ENCODE measurements at places on chromosomes 3 and 15.

GRCh38 chr3:126480206-126480605 is 4.5 kb upstream of the ZXDC start:
- no peak overlapping the region for H3K4me3 ChIP-seq
- no peak for DNase-seq
- H3K36me3 ChIP-seq = no peaks in the 10 kb centered on the region

GRCh38 chr3:138051947-138052802 is 42.2 kb downstream of the CLDN18 start:
- no peak for DNase-seq
- no peaks in the 10 kb centered on the region for H3K36me3 ChIP-seq
- no peak overlapping the region for H3K4me3 ChIP-seq
- H3K4me1 ChIP-seq = no peaks in the 10 kb centered on the region
- no peaks in the 10 kb centered on the region for H3K27me3 ChIP-seq

DNA sequence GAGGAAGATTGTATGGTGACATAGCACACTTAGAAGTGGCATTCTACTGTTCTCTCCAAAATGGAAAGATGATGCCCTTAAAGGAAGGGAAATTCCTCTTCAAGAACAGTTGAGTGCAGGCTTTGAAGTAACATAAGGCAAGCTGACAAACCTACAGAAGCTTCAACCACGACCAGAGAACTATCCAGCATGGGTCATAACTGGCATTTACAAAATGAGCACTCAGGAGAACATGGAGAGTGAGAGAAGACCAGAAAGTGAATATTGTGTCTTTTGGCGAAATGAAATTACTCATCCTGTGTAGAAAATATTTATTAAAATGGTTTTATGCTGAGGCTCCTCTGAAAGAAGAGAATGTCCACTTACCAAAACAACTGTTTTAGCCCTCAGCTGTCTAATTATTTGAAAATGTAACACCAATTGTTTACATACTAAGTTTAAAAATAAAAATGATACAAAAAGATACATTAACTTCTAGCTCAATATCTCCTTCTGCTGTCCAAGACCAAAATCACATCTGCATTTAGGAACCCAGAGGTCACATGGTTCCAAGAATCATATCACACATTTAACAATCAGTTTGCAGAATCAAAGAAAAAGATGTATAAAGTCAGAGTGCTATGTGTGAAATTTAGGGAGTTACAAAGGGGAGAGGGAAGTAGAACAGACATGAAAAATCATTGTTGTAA is 216.9 kb downstream of the ATP8B4 start:
- no peaks in the 10 kb centered on the region for H3K4me1 ChIP-seq
- DNase-seq = no peak
- H3K27me3 ChIP-seq = no peaks in the 10 kb centered on the region
- H3K4me3 ChIP-seq = no peak overlapping the region

DNA sequence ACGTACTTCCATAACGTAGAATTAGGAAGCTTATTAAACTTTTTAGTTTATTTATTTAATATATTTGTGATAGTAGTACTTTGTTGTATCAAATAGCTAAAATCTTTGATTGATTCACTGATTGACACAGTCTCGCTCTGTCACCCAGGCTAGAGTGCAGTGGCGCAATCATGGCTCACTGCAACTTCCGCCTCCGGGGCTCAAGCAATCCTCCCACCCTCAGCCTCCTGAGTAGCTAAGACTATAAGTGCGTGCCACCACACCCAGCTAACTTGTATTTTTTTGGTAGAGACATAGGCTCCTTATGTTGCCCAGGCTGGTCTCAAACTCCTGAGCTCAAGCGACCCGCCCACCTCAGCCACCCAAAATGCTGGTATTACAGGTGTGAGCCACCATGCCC is 5.7 kb downstream of the APH1B start:
- DNase-seq = no peak
- peaks cover 3% of the 10 kb centered on the region for H3K36me3 ChIP-seq
- no peak overlapping the region for H3K27ac ChIP-seq
- no peaks in the 10 kb centered on the region for H3K27me3 ChIP-seq

DNA sequence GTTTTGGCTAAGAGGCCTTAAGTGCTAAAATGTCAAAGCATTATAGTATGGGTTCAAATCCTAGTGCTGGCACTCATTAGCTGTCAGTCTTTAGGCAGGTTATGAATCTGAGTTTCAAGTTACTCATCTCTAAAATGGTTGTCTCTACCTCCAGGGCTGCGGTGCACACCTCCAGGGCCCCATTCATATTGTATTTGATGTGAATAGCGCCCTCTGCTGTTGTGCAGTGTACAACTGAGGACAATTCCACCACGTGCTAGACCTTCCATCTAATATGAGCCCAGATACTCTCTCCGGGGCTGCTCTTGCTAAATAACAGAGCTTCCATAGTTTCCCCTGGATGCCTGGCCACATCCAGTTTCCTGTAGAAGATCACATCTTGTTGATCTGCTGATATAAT is 54.3 kb downstream of the OXNAD1 start:
- H3K27ac ChIP-seq = peak overlapping the region; percentile 50
- peaks cover 72% of the 10 kb centered on the region for H3K36me3 ChIP-seq
- H3K4me1 ChIP-seq = peaks cover 45% of the 10 kb centered on the region

DNA sequence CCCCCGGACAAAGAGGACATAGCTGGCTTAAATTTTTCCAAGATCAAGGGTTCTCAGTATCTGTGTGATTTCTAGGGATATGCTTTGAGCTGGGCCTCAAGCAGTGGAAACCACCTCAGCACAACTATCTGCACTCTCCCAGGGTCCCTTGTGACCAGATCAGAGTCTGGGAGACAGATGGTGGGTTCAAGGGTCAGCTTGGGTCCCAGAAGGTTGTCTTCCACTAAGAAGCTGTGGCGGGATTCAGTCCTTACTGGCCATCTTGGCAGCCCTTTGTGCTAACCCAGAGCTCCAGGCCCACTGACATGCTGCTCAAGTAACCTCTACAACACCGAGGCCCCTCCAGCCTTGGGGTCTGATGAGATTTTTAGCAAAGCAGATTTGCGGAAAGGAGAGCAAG is 2.7 kb downstream of the INSYN1 start:
- H3K27me3 ChIP-seq = peaks cover 13% of the 10 kb centered on the region
- H3K36me3 ChIP-seq = no peaks in the 10 kb centered on the region
- peaks cover 4% of the 10 kb centered on the region for H3K4me1 ChIP-seq
- H3K4me3 ChIP-seq = no peak overlapping the region
- no peak for DNase-seq
- H3K27ac ChIP-seq = no peak overlapping the region

- H3K36me3 ChIP-seq = peaks cover 4% of the 10 kb centered on the region
- H3K27ac ChIP-seq = peak overlapping the region; percentile 86
- H3K4me1 ChIP-seq = peaks cover 13% of the 10 kb centered on the region
- DNase-seq = no peak
- peak overlapping the region; percentile 79 for H3K4me3 ChIP-seq
These were observed 2.2 kb downstream of the SATB1 start for GRCh38 chr3:18422972-18423371.

All from effector memory CD4-positive, alpha-beta T cell (primary cell).